T-helper 22 cell (primary cell): ENCODE measurements at places on chromosomes 1 and 21.

DNA sequence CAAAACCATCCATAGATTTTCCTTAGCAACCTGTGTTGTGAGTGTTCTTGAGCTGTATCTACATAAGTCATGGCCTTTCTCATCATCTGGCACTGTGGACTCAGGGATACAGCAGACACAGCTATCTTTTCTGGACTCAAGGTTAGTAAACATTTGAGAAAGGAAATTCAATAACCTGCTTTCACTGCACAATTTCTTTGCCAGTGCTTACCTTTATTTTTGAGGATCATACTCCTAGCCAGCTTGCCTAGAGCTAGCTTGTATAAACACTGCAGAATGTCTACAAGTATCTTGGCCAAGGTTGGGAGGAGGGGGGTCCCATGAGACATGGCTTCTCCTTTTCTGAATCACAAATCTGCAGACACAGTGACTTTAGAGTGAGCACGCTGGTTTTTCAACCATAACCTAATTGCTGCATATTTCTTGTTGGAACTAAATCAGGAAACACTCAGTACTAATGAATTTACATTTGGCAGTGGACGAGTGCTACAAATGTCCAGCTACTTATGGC lies 27.2 kb downstream of the ADAMTS5 start:
- no peak for DNase-seq

GRCh38 chr1:41327383-41327999 lies 33.7 kb upstream of the FOXO6 start:
- no peak for DNase-seq

DNA sequence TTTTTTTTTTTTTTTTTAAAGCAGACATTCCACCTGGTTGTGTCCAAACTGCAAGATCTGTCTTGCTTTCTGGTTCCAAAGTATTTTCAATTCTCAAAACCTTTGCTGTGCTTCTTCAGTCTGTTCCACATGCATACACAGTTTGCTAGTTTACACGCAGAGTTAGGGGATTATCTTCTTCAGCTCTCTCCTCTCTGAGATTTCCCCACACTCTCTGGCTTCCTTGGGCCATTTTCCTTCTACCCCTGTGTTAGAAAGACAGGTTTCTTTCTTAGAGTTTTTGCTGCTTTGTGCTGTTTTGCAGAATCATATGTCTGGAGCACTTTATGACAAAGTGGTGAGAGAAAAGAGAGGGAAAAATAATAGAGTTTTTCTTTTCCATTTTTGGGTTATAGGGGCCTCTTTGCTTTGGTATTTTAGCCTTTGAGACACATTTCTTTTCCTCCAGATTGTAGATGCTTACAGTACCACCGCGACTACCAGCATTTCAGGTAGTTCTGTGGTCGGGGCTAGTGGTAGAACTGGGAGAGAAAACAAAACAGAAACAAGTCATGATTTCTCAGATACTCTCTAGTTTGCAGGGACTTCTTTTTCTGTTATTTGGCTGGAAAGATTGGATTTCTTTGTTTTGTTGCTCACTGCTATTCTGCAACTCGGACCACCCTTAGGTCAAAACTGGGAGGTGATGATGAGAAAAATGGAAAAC lies 66.3 kb downstream of the RABGAP1L start:
- no peak for DNase-seq

DNA sequence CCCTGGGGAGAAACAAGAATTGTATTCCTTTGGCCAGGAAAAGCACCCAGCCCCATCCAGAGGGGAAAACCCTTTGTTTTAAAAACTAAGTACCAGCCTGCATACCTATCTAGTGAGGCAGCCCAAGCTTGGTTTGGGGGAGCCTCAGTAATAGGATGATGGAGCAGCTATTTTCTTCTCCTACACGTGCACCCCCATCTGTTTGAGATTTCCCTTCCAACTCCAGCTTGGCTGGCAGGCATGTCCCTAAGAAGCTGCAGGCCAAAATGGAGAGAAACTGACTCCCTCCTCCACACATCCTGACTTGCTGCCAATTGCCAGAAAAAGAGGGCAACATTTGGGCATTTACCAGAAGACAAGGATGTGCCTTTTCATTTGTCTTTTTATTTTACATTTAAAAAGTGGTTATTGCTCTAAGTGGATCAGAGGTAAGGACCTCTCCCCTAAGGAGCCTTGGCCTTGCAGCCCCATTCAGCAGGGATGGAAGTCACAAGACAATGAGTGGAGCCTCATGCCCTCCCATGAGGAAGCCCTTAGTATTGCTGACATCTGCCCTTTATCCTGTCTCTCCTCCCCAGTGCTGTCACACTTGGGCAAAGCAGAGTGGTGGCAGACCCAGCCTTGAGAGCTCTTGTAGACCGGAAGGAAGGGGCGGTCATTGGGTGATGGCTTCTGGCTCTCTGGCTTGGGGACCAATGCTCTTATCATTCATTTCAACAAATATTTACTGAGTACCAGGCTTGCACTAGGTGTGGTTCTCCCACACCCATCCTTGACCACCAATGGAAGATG lies 8.6 kb downstream of the FNDC5 start:
- DNase-seq: no peak

- DNase-seq: peak; percentile 43
These were observed 28.4 kb downstream of the TMCC2 start for GRCh38 chr1:205255941-205256780.

- DNase-seq: no peak
These were observed 889.7 kb downstream of the ADGRL2 start for GRCh38 chr1:82690411-82690810.

GRCh38 chr1:4428711-4429110 lies 225.7 kb upstream of the AJAP1 start:
- no peak for DNase-seq

DNA sequence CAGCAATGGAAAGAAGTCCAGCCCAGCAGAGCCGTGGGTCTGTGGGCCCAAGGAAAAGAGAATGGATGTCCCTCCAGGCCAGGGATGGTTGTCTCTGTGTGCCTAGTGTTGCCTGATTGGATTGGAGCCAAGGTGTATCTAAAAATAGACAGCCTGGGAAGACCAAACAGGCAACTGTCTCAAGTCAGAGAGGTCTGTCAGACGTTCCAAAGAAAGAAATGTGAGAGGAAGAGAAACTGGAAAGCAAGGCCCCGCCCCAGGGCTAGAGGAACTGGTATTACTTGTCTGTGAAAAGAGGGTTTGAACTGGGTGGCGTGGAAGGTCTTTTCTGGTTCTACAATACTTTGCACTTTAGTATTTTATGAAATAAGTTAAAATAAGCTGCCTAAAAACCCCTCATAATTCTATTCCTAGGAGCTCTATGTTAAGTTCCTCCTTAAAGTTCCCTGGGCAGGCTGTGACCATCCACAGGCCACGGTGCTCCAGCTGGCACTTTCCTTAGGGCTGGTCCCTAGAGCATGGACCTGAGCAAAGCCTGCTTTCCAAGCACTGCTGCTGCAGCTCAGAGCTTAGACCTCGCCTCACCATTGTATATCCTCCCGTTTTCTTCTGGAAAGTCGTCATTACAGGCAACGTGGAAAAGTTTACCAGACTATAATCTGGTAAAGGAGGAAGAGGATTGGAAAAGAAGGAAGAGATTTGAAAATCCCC lies 151.6 kb downstream of the DISC1 start:
- no peak for DNase-seq

DNA sequence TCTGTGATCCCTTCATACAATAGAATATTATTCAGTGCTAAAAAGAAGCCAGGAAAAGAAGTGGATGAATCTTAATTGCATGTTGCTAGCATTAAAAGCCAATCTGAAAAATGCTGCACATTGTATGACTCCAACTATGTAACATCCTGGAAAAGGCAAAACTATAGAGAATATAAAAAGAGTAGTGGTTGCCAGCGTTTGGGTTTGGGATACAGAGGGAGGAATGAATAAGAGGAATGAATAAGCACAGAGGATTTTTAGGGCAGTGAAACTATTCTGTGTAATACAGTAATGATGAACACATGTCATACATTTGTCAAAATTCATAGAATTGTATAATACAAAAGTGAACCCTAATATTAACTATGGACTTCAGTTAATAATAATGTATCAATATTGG lies 42.5 kb downstream of the GPR88 start:
- no peak for DNase-seq

- DNase-seq: no peak
These were observed 369.3 kb downstream of the GPATCH2 start for GRCh38 chr1:217261636-217262035.

- DNase-seq: no peak
These were observed 128.4 kb downstream of the CNIH3 start for GRCh38 chr1:224744521-224744920.

DNA sequence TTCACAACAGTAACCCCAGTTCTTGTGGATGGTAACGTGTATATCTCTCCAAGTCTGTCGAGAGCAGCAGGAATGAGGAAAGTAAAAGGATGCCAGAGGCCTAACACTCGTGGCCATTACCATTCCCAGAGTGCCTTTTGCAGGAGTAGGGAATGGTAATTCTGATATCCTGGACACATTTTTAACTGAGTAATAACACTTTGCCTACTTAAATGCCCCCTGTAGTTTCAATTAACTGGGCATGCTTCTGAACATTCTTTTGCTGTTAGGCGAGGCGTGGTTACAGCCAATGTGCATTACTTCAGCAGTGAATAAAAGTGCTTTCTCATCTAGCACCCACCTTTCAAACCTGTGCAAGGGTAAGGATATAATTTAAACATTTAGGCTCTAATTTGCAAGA lies 258.5 kb upstream of the ADGRL2 start:
- no peak for DNase-seq

GRCh38 chr1:154867064-154867825 lies 2.8 kb downstream of the KCNN3 start:
- DNase-seq: no peak

DNA sequence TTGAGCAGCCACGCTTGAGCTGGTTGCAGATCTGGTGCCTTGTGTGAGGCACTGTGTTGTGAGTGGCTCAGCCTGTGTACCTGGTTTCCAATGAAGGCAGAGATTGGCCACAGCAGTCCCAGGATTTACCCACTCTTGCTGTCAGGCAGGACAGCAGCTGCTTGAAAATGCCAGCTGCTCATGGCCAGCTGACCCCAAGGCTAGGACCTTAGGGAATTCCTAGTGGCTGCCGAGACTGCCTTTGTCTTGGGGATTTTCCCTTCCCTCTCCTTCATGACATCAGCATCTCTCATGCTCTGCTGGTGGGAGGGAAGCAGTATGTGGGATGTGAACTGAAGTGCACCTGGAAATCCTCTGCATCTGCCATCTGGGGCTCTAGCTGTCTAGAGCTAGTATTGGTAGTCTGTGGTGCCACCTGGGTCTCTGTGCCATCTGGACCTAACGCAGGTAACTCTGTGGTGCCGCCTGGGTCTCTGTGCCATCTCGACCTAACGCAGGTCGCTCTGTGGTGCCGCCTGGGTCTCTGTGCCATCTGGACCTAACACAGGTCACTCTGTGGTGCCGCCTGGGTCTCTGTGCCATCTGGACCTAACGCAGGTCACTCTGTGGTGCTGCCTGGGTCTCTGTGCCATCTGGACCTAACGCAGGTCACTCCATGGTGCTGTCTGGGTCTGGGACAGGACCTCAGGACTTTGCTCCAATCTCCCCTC lies 3.8 kb upstream of the LRRC47 start:
- DNase-seq: no peak

- DNase-seq: no peak
These were observed 28.4 kb upstream of the AHCTF1 start for GRCh38 chr1:246959944-246960693.

DNA sequence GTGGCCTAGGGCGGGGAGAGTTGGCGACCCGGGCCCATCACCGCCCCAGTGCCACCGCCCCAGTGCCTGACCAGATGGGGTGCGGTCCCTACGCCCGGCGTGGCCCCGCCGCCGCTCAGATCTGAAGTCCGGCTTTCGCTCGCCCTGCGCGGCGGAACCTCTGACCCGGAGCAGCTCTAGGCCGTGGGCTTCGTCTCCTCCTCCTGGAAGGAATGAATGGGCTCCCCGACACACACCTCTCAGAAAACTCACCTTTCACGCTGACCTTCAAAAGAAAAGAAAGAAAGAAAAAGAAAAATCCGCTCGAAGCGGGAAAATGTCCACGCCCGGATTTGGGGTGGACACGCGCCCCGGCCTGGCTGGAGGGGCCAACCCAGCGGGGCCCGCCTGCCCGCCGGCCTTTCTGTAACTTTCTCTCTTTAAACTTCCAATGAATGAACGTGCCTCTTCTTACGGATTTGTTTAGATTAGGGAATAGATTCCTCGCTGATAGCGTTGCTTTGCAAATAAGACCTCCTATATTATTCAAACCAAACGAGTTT lies 5.4 kb upstream of the SIM2 start:
- no peak for DNase-seq

GRCh38 chr21:22288885-22289499 lies 1290.8 kb downstream of the NCAM2 start:
- DNase-seq: no peak

GRCh38 chr1:36295390-36295789 lies 10.8 kb upstream of the SH3D21 start:
- DNase-seq: no peak
